ENCODE measurements at places on chromosomes 4 and X.

GRCh38 chr4:82696117-82696860 lies 102.3 kb downstream of the SCD5 start:
- DNase-seq = no peak

DNA sequence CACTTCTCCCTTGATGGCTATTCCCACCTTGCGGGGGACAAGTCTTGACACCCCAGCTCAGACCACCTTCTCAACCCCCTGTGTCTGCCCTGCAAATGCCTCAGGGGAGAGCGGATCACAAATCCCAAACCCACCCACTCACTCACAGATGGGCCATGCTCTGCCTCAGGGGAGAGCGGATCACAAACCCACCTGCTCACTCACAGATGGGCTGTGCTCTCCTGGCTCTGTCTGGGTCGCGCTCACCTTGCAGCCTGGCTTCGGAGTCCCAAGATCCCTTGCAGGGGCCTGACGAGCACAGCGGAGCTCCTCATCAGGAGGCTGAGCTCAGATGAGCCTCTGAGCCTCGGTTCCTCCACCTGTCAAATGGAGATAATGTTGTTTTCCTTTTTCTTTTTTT lies 38.6 kb downstream of the HTRA3 start:
- no peak for DNase-seq

GRCh38 chrX:74593593-74593992 lies 20.8 kb downstream of the RLIM start:
- DNase-seq = no peak

DNA sequence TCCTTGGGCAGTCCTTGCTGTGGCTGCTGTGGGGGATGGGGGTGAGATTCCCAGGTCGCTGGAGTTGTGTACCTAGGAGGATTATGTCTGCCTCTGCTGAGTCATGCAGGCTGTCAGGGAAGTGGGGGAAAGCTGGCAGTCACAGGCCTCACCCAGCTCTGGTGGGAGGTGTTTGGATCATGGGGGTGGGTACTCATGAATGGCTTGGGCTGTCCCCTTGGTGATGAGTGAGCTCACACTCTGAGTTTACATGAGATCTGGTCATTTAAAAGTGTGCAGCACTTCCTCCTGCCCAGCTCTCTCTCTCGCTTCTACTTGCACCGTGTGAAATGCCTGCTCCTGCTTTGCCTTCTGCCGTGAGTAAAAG lies 24.6 kb upstream of the PDLIM3 start:
- DNase-seq = no peak

- no peak for DNase-seq
Observed at GRCh38 chr4:145920205-145920604, 18.4 kb downstream of the ZNF827 start.

GRCh38 chr4:139924782-139925181 lies 229.2 kb downstream of the MAML3 start:
- DNase-seq = no peak

GRCh38 chrX:82442281-82442680 lies 1065.8 kb upstream of the POU3F4 start:
- DNase-seq = no peak

DNA sequence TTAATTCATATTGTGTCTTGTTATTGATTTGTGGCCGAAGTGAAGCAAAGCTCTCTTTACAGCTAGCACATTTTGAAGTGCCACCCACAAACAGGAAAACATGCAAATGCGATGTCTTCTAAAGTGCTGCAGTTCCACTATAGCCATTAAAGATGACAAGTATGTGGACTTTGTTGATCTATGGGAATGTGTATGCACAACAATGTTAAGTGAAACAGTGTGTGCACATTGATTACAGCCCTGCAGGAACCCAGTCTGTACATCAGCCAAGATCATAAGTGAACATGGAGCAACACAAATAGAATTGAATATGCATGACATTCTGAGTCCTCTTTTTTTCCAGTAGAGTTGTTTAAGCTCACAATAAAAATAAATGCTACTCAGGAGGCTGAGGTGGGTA lies 43.0 kb downstream of the TFDP3 start:
- no peak for DNase-seq

DNA sequence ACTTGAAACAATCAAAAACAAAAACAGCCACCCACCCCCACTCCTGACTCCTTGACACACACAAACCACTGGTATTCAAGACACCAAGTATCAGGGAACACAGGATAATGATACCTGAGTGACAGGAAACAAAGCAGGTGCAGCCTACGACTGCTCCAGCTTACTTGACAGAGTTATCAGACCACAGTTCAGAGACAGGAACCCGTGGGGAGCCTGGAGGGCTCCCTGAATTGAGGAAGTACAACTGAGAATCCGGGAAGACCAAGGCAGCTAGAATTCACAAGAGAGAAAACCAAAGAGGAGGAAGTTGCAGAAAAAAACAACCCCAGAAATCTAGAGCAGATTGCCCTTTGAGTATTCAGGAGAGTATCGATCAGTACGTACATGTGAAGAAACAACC lies 20.5 kb downstream of the COMMD8 start:
- DNase-seq = no peak

GRCh38 chrX:9456250-9457074 lies 8.4 kb upstream of the TBL1X start:
- DNase-seq = no peak

- DNase-seq = no peak
Observed at GRCh38 chrX:115911967-115912366, 258.6 kb upstream of the AGTR2 start.

DNA sequence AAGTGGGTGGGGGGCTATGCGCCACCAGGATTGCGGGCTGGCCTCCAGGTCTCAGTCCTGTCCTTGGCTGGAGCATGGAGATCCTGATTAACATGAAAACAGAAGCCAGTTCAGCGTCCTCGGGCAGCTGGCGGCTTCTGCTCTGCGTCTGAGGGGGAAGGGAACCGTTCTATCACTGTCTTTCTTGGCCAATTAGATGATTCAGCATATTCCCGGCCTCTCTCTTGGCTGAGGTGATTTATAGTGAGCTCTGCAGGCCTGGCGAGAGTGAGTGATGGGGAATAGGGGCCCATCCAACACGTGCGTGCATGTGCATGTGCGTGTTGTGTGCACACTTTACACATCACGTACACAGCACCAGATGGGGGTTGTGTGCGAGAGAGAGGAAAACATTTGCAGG lies 145.8 kb upstream of the ATP6AP2 start:
- no peak for DNase-seq

DNA sequence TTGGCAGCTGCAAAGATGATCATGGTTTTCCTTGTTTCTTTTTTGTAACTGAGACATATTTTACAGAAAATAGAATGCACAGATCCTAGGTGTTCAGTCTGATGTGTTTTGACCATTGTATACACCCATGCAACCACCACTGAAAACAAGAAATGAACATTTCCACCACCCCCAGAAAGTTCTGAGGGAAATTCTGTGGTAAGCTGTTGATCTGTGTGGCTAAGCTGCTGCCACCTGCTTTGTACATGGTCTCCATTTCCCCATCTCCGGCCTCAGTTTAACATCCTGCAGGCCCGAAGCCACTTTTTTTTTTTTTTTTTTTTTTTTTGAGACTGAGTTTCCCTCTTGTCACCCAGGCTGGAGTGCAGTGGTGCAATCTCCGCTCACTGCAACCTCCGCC lies 65.3 kb downstream of the NYX start:
- DNase-seq = peak; percentile 8

GRCh38 chrX:154378059-154378798 lies 866 bp upstream of the EMD start:
- DNase-seq = peak; percentile 47

- DNase-seq = no peak
Observed at GRCh38 chrX:155767876-155768769, 113.0 kb upstream of the VAMP7 start.

DNA sequence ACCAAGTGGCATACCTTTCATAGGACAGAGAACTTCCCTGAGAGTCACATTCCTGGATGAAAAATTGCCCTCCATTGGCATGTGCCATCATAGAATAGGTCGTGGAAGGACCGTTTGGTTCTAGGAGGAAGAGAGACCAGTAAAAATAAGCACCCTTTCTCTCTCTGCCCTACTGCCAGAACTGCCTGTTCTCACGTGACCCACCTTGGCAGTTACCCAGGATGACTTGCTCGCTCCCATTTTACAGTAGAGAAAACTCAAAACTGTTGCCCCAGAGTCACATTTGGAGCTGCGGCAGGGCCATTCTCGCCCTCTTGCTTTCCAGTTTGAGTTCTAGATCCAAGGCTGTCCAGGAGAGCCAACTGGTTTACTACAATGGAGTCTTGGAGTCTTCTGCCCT lies 1.1 kb upstream of the NLGN3 start:
- no peak for DNase-seq

DNA sequence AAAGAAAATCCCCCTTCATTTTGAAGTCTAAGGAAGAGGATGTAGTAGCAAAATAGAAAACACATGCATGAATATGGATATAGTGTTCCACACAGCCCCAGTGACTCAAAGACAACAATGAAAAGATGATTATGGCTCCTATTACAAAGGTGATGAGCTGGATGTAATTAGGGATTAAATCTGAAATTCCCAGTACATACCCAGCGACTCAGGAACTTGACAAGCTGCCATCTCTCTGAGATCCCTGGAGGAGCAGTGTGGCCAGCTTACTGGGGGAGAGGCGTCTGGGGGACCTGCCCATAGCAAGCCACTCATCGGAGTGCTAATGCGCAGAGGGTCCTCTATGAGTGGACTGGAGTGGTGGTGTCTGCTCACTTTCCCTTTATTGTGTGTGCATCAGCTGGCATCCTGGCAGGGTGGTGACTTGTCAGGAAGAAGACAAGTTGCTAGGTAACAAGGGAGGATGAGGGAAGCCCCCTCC lies 42.7 kb upstream of the MGST2 start:
- no peak for DNase-seq

DNA sequence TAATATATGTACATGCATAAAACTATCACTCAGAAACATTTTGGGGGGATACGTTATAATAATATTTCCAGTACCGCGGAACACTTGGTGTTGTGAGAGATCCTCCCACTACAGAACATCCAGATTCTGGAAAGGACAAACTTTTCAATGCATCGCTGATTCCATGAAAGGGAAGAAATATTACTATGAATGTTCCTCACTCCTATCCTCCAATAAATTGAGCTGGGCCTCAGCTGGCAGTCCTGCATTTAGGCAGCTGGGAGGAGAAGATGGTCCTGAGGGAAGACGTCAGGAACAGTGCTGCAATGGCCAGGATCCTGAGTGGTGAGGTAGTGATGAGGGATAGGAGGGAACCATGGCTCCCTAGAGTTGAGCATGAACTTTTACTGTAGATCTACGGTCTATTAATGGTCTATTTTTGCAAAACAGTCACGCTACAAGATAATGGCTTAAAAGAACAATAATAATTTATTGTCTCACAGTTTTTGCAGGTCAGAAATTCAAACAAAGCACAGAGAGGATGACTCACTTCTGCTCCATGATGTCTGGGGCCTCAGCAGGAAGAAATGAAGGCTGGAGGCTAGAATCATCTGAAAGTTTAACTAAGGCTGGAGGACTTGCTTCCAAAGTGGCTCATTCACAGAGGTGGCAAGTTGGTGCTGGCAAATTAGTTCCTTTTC lies 538.1 kb downstream of the STIM2 start:
- DNase-seq = no peak

DNA sequence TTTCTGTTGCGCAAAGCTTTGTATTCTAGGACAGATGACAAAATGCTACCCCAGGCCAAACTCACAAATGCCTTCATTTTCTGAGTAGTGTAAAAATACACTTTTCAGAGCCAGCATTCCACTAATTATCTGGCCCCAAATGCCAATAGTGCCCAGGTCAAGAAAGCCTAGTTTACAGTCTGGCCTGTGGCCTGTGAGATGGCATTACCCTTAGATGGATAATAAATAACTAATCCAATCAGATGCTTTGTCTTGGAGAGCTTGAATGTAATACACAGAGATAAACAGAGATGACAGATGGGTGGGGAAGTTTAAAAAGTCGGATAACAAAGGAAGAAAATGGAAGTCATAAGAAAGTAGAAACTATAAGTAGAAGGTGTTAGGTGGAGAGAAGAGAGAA lies 264.6 kb upstream of the FTHL17 start:
- DNase-seq = no peak

GRCh38 chrX:39674490-39675161 lies 423.1 kb downstream of the BCOR start:
- no peak for DNase-seq
